Hepatocyte (in vitro differentiated cells): ENCODE measurements at places on chromosomes 11 and 22.

DNA sequence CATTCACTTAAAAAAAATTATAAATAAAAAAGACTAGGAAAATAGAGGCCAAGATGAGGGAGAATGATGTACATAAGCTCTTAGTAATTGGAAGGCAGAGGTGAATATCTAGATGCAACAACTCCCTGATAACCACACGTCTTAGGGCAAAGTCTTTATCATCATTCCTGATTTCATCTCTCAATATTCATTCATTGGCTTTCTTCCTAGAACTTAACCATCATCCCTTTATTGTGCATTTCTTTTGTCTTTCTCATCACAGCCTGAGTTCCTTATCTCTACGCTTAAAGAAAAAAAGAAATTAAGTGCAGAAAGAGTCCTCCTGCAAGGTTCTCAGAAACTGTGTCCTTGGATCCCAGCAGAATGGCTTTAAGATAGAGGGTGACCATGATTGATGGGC, 23.2 kb upstream of the FLI1 start:
- no peaks in the 10 kb centered on the region for H3K36me3 ChIP-seq
- no peaks in the 10 kb centered on the region for H3K4me1 ChIP-seq

DNA sequence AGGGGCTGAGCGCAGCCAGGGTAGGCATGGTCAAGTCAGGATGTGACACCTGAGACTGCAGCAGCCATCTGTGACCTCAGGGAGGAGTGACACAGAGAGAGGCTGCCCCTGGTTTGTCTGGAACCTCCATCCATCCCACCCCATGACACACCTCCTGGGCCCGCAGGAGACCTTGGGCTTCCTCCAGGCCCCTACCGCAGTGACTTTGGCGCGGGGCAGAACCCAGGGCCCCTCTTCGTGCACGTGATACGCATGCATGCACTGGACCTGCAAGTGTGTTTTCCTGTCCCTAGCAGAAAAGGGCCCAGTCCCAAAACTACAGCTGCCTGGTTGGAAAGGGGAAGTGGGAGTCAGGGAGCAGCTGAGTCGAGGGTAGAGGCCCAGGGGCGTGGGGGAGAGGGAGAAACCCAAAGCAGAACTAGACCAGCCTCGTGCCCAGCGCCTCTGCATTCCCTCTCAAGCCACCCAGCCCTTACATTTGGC, 7.9 kb upstream of the CYTH4 start:
- H3K4me3 ChIP-seq, result no peak overlapping the region
- DNase-seq, result no peak
- no peak overlapping the region for H3K27ac ChIP-seq
- H3K4me1 ChIP-seq, result no peaks in the 10 kb centered on the region

- DNase-seq, result no peak
- H3K4me1 ChIP-seq, result no peaks in the 10 kb centered on the region
- no peak overlapping the region for H3K27ac ChIP-seq
- H3K36me3 ChIP-seq, result no peaks in the 10 kb centered on the region
- H3K4me3 ChIP-seq, result no peak overlapping the region
Observed at GRCh38 chr11:15870911-15871310, 485.4 kb downstream of the SOX6 start.

GRCh38 chr11:92839450-92839849, 130.0 kb upstream of the MTNR1B start:
- H3K27ac ChIP-seq, result no peak overlapping the region
- peaks cover 5% of the 10 kb centered on the region for H3K4me1 ChIP-seq
- no peaks in the 10 kb centered on the region for H3K27me3 ChIP-seq
- DNase-seq, result no peak
- no peaks in the 10 kb centered on the region for H3K36me3 ChIP-seq

GRCh38 chr22:26763633-26764361, 106.4 kb downstream of the MIAT start:
- H3K4me3 ChIP-seq, result no peak overlapping the region
- H3K4me1 ChIP-seq, result no peaks in the 10 kb centered on the region
- H3K27me3 ChIP-seq, result no peaks in the 10 kb centered on the region
- peak; percentile 49 for DNase-seq
- H3K27ac ChIP-seq, result no peak overlapping the region

GRCh38 chr11:61871158-61871597, 20.2 kb downstream of the FADS3 start:
- DNase-seq, result peak; percentile 91
- no peak overlapping the region for H3K27ac ChIP-seq
- H3K27me3 ChIP-seq, result no peaks in the 10 kb centered on the region
- H3K4me1 ChIP-seq, result peaks cover 4% of the 10 kb centered on the region
- no peaks in the 10 kb centered on the region for H3K36me3 ChIP-seq

DNA sequence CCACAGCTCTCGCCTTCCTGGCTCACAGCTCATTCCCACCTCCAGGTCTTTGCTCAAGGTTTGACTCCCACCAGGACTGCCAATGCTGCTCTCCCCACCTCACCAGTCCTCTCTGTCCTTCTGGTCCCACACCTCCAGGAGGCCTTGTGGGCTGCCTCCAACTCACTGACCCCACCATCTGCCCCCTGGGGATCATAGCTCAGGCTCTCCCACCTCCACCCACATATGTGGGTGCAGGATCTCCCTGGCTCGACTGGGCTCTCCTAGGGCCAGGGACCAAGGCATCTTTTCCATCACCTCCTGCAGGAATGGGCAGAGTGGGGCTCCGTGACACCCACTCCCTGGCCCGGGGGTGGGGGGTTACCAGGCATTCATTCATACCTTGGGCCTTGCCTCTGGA, 13.8 kb upstream of the SSTR3 start:
- H3K36me3 ChIP-seq, result no peaks in the 10 kb centered on the region
- H3K4me3 ChIP-seq, result no peak overlapping the region
- no peaks in the 10 kb centered on the region for H3K27me3 ChIP-seq
- no peak for DNase-seq

DNA sequence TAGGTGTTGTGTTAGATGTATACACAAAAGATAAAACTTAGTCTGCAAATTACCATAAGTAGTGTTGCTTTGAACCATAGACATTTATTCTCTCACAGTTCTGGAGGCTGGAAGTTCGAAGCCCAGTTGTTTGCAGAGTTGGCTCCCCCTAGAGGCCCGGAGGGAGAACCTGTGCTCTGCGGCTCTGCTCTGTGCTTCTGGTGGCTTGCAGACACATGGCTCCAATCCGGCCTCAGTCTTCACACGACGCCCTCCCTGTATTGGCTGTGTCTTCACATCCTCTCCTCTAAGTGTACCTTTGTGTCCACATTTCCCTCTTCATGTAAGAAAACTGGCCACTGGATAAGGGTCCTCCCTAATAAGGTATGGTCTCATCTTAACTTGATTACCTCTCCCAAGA, 128.4 kb downstream of the OPCML start:
- no peaks in the 10 kb centered on the region for H3K36me3 ChIP-seq
- no peak for DNase-seq
- H3K27ac ChIP-seq, result no peak overlapping the region

DNA sequence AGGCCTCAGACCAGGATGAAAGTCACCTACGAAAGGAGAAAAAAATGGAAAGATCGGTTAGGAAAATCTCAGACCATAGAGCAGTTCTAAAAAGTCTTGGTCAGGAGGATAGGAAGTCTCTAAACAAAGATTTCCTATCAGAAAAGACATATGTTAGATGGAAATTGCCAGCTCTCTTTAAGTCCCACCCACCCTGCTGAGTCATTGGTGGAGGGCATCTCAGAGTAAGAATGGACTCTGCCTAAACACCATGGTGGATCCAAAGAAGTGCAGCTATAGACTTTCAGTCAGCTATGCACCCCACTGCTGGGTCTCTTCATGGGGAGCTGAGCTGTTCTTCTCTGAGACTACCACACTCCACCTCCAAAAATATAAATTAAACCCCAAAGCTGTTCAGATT, 3.7 kb downstream of the OR8B2 start:
- H3K36me3 ChIP-seq, result no peaks in the 10 kb centered on the region
- DNase-seq, result no peak
- H3K4me3 ChIP-seq, result no peak overlapping the region
- H3K27ac ChIP-seq, result no peak overlapping the region
- H3K4me1 ChIP-seq, result no peaks in the 10 kb centered on the region

- DNase-seq, result no peak
- peaks cover 5% of the 10 kb centered on the region for H3K27me3 ChIP-seq
- no peaks in the 10 kb centered on the region for H3K36me3 ChIP-seq
- H3K4me3 ChIP-seq, result no peak overlapping the region
- no peak overlapping the region for H3K27ac ChIP-seq
- no peaks in the 10 kb centered on the region for H3K4me1 ChIP-seq
Observed at GRCh38 chr22:37284805-37285355, 2.6 kb downstream of the CYTH4 start.

GRCh38 chr11:129249351-129249750, 57.2 kb upstream of the ARHGAP32 start:
- peaks cover 4% of the 10 kb centered on the region for H3K4me1 ChIP-seq
- H3K36me3 ChIP-seq, result no peaks in the 10 kb centered on the region
- H3K4me3 ChIP-seq, result no peak overlapping the region
- H3K27me3 ChIP-seq, result no peaks in the 10 kb centered on the region

DNA sequence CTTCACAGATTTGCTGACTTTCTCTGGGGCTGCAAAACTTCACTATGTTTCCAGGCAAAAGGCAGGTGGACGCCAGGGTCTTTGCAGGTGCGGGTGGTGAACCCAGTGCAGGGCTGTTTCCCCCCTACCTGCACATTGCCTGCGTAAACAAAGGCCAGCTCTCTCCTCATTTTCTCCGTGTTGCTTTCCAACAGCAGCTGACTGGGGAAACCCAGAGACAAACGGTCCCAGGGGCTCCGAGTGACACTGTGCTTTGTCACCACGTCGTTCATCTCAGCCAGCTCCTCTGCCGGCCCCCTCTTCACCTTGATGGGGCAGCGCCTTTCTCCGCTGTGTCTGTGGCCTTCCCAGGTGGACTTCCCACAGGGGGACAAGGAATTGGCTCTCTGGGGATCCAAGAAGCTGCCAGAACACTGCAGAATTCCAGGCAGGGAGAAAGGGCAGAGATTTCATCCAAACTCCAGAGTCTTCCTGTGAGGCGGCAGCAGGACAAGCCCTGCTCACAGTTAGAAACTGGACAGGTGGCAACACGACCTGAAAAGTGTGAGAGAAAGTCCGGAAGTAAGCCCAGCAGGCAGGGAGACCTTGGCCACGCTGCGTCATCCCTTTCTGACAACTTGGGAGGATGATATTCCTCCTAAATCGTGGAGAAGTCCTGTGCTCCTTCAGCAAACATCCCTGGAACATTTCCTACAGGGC, 1493.7 kb downstream of the TBC1D22A start:
- H3K36me3 ChIP-seq, result no peaks in the 10 kb centered on the region
- H3K4me3 ChIP-seq, result no peak overlapping the region
- no peaks in the 10 kb centered on the region for H3K4me1 ChIP-seq

DNA sequence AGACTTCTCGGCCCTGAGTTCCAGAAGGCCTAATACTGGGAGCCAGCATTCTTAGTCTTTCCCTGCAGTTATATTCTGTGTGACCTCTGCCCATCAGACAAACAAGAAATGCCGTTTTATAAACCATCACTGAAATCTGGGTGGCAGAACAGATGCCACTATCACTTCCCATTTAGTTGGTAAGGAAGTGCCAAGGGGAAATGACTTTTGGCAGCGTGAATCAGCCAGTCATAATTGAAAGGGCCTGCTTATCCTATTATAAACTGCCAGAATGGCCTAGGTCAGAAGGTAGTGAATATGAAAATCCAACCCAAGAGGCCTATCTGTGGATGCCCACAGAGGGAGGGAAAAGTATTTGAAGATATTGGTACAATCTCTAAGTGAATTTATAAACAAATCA, 646.8 kb upstream of the CCDC90B start:
- no peak for DNase-seq
- no peak overlapping the region for H3K4me3 ChIP-seq
- no peak overlapping the region for H3K27ac ChIP-seq
- no peaks in the 10 kb centered on the region for H3K27me3 ChIP-seq
- H3K36me3 ChIP-seq, result no peaks in the 10 kb centered on the region
- no peaks in the 10 kb centered on the region for H3K4me1 ChIP-seq

DNA sequence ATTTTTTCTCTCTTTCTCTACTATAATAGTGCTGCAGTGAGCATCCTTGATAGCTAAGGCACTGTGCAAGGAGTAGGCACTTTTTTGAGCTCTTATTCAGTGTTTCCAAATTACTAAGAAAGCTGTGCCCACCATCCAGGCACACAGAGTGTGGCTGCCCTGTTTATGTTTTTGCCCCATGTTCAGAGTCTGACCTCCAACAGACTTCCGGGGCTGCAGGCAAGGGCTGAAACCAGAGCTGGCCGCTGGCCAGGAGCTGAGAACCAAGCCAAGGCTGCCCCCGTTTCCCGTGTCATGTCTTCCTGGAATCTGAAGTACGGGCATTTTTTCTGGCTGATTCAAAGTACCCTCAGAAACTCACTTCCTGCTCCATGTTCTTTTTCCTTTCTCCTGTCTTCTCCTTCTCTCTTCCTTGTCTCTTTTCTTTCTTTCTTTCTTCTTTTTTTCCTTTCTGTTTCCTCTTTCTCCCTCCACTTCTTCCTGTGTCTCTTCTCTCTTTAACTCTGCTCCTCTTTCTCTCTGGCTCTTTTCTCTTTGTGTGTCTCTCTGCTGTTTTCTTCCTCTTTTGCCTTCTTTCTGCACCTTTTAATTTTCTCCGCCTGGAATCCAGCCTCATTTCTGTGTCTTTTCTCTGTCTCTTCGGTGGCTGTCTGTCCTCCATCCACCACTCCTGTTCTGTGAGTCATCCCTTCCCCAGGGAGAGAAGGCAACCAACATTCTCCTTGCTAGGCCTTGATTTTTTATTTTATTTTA, 17.0 kb upstream of the KCTD14 start:
- H3K4me3 ChIP-seq, result no peak overlapping the region
- peak overlapping the region; percentile 96 for H3K27ac ChIP-seq
- no peaks in the 10 kb centered on the region for H3K36me3 ChIP-seq
- DNase-seq, result peak; percentile 73
- no peaks in the 10 kb centered on the region for H3K27me3 ChIP-seq

GRCh38 chr11:2303627-2304505, 2.1 kb downstream of the TSPAN32 start:
- H3K36me3 ChIP-seq, result no peaks in the 10 kb centered on the region
- H3K4me1 ChIP-seq, result peaks cover 61% of the 10 kb centered on the region
- H3K27me3 ChIP-seq, result no peaks in the 10 kb centered on the region
- DNase-seq, result peak; percentile 71
- H3K4me3 ChIP-seq, result no peak overlapping the region

DNA sequence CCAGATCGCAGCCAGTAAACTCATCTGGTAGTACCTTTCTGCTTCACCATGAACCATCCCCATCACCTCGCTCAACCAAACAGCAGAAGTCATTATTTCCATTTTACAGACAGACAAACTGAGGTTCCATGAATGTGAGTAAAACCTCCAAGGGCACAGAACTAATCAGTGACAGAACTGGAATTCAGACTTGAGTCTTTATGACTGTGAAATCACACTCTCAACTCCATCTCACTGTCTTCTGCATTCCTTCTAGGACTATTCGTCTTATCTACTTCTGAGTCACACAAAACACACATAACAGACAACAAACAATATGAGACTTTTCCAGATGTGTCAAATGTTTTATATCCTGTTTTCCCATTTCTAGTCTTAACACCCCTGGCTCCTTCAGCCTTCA, 9.3 kb upstream of the NUP50 start:
- H3K36me3 ChIP-seq, result no peaks in the 10 kb centered on the region
- DNase-seq, result peak; percentile 56
- peaks cover 27% of the 10 kb centered on the region for H3K4me1 ChIP-seq
- H3K27ac ChIP-seq, result peak overlapping the region; percentile 85
- no peaks in the 10 kb centered on the region for H3K27me3 ChIP-seq

GRCh38 chr11:45622283-45622682, 43.1 kb downstream of the CHST1 start:
- peaks cover 7% of the 10 kb centered on the region for H3K27me3 ChIP-seq
- DNase-seq, result no peak
- H3K36me3 ChIP-seq, result no peaks in the 10 kb centered on the region
